ENCODE measurements at places on chromosomes 3 and 15. TPM values are rescaled to one million over a fixed set of nuclear protein-coding genes. Genes with fewer than 3 reads are reported as not detected.

SH2D7 gene
- not detected for total RNA-seq

NRROS gene
- 0.39 TPM for total RNA-seq

- peaks cover 14% of the 10 kb centered on the region for H3K36me3 ChIP-seq
- no peak for DNase-seq
- H3K4me3 ChIP-seq, result no peak overlapping the region
- no peaks in the 10 kb centered on the region for H3K27me3 ChIP-seq
Measured at GRCh38 chr15:31332681-31333071, 6.0 kb downstream of the KLF13 start.

DNA sequence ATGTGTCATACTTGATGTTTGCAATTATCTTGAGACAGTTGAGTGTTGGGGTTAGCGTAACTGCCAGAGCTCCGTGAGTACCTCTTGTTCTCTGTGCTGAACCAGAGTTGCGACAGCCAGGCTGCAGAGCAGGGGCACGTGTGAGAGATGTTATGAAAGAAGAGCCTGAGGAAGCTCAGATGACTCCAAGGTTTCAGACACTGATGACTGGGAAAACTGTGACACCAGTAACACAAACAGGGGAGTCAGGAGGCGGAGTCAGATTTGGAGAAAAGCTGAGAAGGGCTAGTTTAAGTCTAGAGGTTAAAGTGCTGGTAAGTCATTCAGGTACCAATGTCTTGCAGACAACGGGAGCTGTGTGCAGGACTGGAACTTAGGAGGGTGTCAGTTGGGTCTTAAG lies 45.0 kb downstream of the BLM start:
- H3K36me3 ChIP-seq, result no peaks in the 10 kb centered on the region
- no peak overlapping the region for H3K4me3 ChIP-seq
- DNase-seq, result no peak
- no peaks in the 10 kb centered on the region for H3K27me3 ChIP-seq

DNA sequence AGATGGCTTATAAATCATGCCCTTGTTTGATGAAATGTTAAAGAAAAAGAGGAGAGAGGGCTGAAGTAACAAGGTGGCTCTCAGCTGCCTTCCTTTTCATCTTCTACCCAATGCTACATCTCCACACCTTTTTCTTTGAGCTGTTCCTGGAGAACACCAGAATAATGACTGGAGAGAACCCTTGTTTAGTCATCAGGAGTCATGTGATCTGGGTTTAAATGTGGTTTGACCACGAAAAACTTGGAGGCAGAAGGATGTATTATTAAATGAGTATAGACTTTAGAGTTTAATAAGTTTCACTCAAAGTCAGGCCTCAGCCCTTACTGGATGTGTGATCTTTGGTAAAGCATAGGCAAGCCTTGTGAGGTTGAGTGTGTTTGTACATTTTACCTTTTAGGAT lies 230.3 kb upstream of the TBL1XR1 start:
- H3K36me3 ChIP-seq, result no peaks in the 10 kb centered on the region
- no peak for DNase-seq
- no peak overlapping the region for H3K27ac ChIP-seq
- no peaks in the 10 kb centered on the region for H3K27me3 ChIP-seq

Measured in Calu3 (cell line).